Muscle of leg (tissue), 16 donors: ENCODE measurements at places on chromosomes 7 and 10.
A peak's percentile ranks its signal among the peaks of the same experiment; 100 is the strongest.

GRCh38 chr10:128047351-128047750 lies 78.9 kb downstream of the MKI67 start:
- peak; percentile 73 for DNase-seq

DNA sequence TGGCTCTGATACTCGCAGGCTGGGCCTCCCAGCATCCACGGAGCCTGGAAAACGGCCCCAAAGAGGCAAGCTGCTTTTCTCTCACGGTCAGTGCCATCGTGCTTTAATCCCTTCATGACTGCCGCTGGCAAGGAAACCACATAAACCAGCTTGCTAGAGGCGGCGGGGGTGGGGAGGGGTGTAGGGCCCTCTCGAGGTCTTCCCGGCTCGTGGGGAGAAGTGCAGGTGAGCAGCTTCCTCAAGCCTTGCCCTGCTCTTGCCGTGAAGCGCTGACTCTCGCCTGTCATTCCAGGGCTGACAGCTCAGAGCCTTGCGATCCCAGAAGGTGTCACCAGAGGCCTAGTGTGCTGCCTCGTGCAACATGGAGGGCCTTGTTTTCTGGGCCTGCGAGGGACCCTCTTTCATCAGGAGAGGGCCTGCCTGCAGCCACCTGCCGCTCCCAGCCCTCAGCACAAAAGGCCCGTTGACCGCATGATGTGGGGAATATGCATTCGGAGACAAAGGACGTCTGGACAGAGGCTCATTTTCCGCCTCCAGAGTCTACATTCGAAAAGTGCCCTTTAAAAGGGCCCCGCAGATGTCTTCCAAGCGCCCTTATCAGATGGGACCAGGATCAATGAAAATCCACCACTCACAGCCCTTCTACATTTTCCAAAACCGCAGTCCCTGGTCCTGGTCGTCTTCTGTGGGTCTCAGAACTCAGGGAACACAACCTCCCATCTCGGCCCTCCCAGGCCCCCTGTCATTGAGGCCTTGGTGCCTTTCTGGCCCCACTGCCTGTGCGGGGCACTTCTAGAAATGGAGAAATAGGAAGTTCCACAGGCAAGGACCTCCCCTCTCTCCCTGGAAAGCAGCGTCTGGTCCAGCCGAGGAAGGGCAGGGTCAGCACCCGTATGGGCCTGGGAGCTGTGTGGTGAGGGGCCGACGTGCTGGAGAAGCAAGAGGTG lies 58.7 kb downstream of the ZRANB1 start:
- no peak for DNase-seq

GRCh38 chr7:47885309-47885986 lies 62.8 kb downstream of the PKD1L1 start:
- no peak for DNase-seq

DNA sequence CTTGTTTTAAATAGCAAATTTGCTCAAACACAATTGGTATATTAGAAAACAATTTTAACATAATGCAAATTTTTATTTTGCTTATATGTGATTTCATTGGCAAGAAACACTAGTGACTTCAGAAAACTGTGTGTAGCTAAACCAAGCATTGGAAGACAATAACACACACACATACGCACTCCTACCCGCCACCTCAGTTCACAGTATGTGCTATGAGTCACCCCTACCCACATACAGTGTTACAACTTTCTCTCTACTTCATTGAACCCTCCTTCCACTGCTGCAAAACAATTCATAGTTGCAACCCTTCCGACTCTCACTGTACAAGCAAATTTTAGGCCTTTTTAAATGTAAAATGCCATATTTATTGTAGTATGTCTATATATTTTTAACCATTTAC lies 119.9 kb upstream of the THSD7A start:
- DNase-seq, result no peak

- DNase-seq, result no peak
These were observed 32.6 kb upstream of the GIMAP8 start for GRCh38 chr7:150417863-150418262.

DNA sequence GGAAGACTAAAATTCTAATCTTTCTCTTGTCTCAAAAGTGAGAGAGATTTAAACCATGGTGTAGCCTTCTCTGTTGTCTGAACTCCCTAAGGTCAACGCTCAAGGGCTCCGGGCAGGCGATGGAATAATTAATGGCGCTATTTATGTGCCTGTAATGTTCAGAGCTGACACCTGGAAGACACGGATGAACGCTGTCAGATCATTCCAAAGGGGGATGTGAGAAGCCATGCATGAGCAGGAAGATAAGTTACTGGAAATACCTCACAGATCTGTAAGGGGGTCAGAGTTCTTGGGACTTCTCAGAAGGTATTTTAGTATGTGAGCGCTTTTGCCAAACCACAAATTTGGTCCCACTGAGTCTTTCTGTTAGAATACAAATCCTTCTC lies 73.3 kb upstream of the MTPN start:
- DNase-seq, result no peak

- no peak for DNase-seq
These were observed 63.6 kb downstream of the RGS10 start for GRCh38 chr10:119478811-119479341.

DNA sequence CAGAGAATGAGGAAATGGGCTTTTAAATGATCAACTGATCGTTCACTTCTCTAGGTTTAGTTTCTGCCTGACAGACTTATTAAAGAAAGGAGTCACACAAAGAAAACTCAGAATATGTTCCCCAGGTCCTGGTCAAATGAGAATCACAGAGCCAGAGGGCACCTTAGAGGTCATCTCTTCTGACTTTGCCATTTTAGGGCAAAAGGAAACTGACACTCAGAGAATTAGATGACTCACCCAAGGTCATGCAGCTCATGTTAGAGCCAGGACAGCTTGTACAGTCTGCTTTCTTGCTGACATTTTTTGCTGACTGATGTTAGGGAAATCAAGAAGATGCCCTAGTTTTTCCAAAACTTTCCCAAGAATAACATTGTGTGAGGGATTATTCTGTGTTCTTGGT lies 312.7 kb upstream of the SP8 start:
- no peak for DNase-seq

DNA sequence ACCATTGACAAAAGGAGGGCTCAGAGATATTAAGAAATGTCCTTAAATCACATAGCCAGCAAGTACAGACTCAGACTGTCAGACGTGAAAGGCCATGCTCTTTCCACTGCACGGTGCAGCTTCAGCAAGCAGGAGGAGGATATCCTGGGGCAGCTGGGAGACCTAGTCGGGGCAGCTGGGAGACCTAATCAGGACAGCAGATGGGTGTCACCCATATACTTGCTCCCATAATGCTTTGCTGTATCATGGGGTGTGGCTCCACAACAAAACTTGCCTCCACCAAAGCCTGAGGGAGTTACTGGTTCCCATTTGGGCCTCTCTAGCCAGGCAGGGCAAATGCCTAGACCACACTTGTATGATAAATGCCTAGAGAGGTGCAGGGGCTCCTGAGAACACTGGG lies 55.4 kb downstream of the GRID1 start:
- DNase-seq, result no peak

GRCh38 chr10:71342573-71343391 lies 23.7 kb downstream of the SLC29A3 start:
- DNase-seq, result no peak

DNA sequence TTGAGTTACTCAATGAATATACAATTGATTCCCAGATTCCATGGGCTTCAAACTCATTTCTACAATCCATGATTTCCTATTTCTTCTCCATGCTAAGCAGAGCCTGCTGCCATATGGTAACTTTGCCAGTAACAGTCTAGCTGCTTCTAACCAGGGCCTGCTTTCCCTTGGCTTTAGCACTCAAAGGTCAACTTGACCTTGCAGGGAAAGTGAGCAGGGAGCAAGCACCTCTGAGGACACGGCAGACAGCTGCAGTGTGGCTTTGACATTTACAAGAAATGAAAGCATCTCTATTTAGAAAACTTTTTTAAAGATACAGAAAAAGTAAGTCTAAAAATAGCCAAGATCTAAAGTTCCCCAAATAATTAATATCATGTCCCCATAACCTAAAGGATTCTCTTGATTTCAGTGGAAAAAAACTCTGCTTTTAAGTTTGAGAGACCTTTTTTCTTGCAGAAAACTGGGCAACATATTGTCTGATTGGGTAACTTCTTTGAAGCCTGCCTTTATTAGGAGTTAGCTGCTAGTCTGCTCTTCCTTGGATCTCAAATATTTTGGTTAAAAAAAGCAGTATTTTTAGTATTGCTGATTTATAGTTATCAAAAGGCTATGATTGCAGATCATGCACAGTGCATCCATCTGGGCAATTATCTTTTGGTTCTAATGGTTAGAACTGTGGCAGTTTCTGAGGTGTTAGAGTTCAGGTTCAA lies 257.9 kb downstream of the AHR start:
- no peak for DNase-seq

GRCh38 chr7:84524714-84525694 lies 330.4 kb upstream of the SEMA3A start:
- DNase-seq, result peak; percentile 75

GRCh38 chr10:125742465-125742864 lies 23.0 kb downstream of the EDRF1 start:
- DNase-seq, result peak; percentile 11

GRCh38 chr7:87548123-87548919 lies 52.4 kb downstream of the ABCB1 start:
- no peak for DNase-seq

- DNase-seq, result no peak
These were observed 13.2 kb downstream of the WDR91 start for GRCh38 chr7:135197906-135198655.

- no peak for DNase-seq
These were observed 737.2 kb upstream of the IGFBP3 start for GRCh38 chr7:46658281-46658680.

- no peak for DNase-seq
These were observed 28.6 kb downstream of the RABGEF1 start for GRCh38 chr7:66768865-66769832.

GRCh38 chr10:127890832-127891334 lies 1.9 kb downstream of the CLRN3 start:
- no peak for DNase-seq

GRCh38 chr10:25465582-25466372 lies 291.0 kb downstream of the GPR158 start:
- peak; percentile 13 for DNase-seq

GRCh38 chr10:119222966-119223386 lies 15.6 kb downstream of the GRK5 start:
- peak; percentile 51 for DNase-seq

DNA sequence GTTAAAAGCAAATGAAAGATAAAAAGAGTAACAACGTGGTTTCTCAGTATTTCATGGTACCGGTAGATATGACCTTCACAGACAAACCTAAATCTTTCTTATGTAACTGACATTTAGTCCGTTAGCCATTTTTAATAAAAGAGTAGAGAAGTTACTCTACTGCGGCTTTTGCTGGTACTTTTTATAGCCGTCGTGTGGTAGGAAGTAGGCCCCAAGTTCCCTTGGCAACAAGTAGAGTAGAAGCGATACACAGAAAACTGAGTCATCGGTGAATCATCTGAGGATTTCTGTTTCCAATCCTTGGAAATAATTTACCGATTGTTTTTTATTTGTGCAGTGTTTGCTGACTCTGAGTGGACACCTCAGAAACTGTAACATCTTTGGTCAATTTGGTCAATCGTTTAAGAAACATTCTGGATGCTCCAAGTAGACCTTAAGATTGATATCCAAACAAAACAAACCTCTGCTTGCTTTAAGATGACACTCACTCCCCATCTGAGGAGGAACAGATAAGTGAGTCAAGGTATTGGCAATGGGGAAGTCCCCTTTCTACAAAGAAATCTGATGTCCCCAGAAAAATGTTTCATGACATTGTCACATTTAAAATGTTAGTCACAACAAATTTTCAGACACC lies 63.9 kb upstream of the AHR start:
- DNase-seq, result peak; percentile 74

DNA sequence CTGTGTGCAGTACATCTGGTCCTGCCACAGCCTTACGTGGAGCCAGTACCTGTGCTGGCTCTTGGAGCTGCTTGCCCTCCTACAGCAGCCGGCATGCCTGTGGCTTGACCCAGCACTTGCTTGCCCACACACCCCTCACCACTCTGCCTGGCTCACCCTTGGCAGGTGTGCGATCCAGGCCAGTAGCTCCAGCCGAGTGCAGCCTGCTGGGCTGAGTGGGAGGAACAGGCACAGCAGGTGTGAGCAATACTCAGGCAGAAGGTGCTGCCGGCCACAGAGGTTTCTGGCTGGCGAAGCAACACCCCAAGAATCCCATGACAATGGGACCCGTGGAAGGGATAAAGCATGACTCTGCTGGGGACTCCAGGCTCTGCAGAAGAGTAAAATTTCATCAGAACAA lies 173.5 kb upstream of the ADCY1 start:
- no peak for DNase-seq

DNA sequence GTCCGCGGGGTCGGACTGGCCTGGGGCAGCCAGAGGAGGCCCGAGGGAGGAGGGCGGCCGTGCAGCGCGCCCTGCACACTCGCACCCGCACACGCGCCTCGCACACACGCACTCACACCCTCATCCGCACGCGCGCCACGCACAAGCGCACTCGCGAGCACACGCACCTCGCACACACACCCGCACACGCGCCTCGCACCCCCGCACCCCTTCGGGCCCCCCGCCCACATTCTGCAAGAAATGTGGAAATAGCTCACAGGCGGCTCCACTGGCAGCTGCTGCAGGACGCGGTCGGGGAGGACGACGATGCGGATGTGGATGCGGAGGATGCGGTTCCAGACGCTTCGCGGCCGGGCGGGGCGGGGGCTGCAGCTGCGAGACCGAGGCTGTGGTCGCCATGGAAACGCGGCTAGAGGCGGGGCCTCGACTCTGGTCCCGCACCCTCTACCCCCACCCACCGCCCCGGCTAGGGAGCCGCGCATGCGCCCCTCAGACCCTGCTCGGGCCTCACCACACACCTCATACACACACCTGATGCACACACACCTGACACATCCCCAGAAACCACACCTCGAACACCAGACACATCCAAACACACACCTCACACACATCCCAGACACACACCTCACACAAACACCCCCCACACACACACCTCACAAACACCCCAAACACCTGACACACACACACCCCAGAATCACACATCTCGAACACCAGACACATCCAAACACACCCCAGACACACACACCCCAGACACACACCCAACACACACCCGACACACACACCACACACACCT lies at the start of gene CALY:
TSS of gene CALY (minus strand) at position 320 of the 793 bp plus-strand sequence. CDS start 7,907 bp downstream, outside the sequence.
- no peak for DNase-seq

DNA sequence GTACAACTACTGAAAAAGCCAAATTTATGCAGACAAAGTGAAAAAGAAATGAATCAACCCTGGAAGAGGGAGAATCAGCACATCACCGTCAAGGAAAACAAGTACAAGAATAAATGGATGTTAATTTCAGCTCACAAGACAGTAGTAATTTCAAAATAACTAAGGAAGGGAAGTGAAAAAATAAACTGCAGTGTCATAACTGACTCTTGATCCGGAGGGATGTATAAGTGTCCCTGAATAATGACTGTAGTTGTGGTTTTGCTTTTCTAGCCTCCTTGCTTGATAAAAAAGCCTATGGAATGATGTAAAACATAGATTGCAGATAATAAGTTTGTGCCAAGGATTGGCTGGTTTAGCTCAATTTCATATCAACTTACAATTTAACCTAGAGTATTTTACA lies 721.1 kb upstream of the C7orf33 start:
- no peak for DNase-seq

- no peak for DNase-seq
These were observed 13.3 kb upstream of the MIOS start for GRCh38 chr7:7553386-7553785.

- peak; percentile 46 for DNase-seq
These were observed 19.1 kb upstream of the PRRT4 start for GRCh38 chr7:128380483-128381106.
